ENCODE measurements at places on chromosomes 5 and 9.

DNA sequence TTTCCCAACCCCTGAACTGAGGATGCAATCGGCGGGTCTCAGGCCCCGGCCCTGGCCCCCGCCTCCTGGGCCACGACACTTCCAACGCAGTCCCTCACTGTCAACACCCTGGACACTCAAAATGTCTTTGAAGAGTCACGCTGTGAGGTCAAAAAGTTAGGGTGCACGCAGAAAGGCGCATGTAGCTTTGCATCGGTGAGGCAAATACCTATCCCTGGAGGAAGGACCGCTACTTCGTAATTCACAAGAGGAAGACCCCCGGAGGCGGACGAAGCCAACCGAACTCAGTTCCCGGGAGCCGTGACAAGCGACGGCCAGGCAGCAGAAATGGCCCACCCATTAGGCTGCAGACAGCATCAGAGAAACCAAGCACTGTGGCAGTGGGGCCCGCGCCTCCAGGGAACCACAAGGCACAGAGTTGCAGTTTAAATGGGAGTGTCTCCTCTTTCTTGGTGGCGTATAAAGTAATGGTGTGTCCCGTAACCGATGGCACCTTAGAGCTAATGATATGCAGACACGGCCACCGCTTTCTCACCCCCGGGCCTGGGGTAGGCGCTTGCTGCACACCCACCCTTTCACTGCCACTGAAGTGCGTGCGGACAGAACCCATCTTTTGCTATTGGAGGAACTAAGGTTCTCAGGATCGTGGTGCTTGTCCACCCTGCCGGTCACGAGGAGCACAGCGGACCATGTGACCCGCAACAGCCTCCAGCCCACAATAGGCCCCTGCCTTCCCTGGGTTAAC lies 9.0 kb downstream of the ADAMTS2 start:
- DNase-seq = no peak

DNA sequence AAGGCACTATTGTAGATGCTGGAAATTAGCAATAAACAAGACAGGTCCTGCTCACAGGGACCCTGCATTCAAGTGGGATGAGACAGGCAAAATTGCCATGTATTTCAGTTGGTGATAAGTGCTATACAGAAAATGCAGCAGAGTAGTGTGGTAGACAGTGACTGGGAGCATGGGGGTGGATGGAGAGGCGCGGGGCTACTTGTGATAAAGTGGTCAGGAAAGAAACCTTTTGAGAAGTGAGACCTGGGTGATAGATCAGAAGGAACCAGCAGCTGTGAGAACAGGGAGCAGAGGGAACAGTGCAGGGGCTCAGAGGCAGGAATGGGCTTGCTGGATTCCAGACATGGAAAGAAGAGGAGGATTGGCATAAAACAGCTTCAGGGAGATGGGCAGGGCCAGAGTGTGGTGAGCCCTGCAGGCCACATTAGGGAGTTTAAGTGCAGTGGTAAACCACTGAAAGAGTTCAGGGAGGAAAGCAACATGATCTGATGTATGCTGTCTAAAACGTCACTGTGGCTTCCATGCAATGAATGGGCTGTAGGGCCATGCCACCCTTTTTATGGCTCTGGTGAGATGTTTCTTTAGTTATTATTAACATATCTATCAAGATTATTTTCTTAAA lies 7.3 kb downstream of the CRHBP start:
- DNase-seq = no peak

GRCh38 chr5:170571875-170572852 lies 68.3 kb downstream of the KCNIP1 start:
- DNase-seq = no peak

GRCh38 chr9:7402334-7403027 lies 397.1 kb downstream of the DMAC1 start:
- no peak for DNase-seq

DNA sequence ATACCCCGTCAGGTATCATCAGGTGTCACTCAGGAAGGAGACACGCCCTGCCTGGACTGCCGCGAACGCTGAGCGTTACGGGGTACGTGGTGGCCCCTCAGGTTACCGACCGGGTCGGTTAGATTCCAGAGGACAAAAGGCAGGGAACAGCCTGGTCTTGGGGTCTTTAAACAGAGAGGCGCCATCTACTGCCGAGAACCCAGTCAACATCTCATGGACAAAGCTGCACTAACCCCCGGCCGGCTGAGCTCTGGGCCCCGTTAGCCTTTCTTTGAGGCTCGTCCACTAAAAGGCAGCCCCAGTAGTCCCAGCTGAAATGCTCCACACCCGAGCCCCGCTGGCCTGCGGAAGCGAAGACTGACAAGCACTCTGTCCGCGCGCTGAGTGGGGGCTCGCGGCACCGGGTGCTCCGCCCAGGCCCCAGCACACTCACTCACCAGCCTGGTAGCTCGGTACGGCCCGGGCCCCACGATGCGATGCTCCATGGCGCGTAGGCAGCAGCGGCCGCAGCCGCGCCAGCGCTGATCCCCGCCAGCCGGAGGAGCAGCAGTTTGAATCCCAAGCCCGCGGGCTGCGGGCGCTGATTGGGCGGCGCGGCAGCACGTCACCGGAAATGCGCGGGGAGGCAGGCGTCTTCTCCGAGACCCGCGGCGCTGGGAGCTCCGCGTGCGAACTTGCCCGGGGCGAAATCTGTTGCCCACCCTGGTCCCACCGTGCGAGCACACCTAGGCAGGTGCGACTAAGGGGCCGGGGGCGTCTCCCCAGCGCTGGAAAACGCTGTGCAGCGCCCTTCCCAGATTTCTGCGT lies at the start of gene DEPDC1B:
DEPDC1B (minus strand) TSS at position 558 of the 807 bp plus-strand sequence; CDS start at position 485, 73 bp downstream.
- peak; percentile 76 for DNase-seq

GRCh38 chr5:34690301-34690700 lies 34.2 kb downstream of the RAI14 start:
- DNase-seq = no peak

DNA sequence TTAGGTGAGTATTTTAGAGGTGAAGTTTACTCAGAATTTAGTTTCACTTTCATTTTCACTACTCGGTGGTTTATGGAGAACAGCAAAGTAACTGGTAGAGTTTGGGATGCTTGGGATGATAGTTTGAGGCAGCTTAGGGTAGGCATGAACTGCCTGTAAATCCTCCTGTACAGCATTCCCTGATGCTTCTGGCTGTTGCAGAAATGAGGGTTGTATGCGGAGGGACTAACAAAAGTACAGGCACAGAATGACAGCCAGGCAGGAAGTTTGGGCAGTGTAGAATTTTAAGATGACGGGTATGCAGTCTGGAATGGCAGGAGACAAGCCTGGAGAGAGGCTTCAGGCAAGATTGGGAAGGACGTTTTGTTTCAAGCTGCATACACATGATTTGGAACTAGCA lies 48.0 kb upstream of the FAM120AOS start:
- no peak for DNase-seq

- DNase-seq = no peak
Measured at GRCh38 chr9:117400171-117400570, 14.7 kb downstream of the ASTN2 start.

DNA sequence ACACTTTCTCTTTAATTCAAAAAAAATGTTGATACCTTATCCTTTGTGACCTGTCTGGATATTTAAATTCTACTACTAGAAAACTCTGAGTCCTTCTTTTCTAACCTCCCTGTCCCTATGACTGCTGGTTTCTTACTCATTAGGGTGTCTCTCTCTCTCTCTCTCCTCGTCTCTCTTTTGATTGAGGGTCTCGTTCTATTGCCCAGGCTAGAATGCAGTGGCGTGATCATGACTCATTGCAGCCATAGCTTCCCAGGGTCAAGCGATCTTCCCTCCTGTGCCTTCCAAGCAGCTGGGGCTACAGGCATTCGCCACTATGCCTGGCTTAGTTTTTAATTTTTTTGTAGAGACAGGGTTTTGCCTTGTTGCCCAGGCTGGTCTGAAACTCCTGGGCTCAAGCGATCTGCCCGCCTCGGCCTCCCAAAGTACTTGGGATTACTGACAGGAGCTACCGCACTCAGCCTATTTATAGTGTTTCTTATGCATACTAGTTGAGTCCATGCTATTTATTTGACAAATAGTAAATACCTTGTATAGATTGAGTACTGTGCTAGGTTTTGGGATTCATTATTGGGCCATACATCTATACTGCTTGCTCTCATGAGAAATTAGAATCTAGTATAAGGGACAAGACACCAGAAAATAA lies 61.9 kb downstream of the NSD1 start:
- no peak for DNase-seq

DNA sequence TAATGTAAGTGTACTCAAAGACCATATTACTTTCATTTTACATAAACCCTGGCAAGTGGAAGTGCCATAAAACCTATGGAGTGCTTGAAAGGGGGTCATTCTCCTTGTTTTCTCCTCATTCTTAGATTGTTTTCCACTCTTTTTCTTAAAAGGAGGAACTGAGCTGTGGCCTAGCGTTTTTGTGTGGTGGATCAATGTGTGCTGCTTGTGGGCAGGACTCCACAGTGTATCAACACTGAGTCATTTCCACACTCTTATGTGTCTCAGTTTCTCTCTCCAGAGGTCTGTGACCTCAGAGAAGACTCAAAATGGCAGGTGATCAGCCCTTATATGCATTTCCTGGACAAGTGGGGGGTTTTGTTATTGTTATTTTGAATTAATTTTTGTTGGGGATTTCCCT lies 516.1 kb upstream of the CDH10 start:
- no peak for DNase-seq

DNA sequence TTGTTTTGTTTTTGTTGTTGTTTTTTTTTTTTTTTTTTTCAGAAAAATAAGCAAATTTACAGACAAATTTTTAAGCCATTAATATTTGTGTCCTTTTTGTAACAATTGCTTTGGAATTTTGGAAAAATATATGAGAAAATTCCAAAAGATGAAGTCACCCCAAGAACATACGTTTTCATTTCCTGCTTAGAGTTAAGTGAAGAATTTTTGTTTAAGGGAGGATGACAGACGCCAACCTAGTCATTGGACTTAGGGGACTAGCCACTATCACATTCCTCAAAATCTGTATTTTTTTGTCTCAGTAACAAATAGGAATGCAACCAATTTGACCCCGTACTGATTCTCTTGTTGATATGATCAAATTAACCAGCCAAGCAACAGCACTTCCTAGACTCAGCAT lies 433.9 kb upstream of the SLC30A5 start:
- no peak for DNase-seq

GRCh38 chr5:57137401-57137800 lies 36.5 kb upstream of the GPBP1 start:
- no peak for DNase-seq

- no peak for DNase-seq
Measured at GRCh38 chr5:95471487-95471886, 80.3 kb downstream of the FAM81B start.

DNA sequence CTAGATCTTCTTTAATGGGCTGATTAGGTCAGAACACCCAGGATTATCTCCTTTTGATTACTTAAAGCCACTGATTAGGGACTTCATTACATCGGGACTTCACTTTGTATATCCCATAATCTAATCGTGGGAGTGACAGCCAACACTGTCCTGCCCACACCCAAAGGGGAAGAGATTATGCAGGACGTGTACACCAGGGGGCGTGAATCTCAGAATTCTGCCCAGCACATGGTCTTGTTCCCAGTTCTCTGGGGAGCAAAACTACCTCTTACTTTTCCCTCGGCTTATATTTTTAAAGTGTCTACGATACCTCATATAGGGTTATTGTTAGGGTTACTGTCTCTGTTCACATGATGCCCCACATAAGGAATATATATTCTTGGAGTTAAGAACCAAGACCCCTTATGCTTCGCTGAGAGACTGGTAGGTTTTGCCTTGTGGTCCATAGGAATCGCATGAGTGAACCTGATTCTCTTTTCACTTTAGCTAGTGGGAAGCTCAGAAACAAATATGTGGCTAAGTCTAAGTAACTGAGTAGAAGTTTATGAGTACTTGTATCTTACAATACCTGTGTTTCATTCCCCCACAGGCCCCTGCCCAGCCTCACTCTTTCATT lies 192.7 kb downstream of the GNA14 start:
- DNase-seq = peak; percentile 26

DNA sequence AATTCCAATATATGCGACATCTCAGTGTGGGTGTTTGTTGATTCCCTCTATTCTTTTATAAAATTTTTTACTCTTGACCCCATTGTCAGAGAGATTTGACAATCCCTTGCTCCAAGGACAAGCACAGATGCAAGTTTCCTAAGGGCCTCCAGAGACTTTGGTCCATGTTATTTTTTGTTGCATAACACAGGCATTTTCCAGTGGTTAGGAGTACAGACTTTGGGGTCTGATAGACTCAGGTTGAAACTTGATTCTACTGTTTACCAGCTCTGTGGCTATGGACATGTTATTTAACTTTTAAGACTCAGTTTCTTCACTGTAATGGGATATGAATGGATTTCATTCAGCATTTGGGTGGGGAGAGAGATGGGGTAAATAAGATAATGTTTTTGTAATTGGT lies 361.3 kb downstream of the ENC1 start:
- no peak for DNase-seq

All from CD4-positive, alpha-beta T cell treated with Interleukin-6 at 100 ng/mL for 8 hours (primary cell).